ENCODE measurements at places on chromosomes 2 and 18. TPM values are rescaled to one million over a fixed set of nuclear protein-coding genes. Genes with fewer than 3 reads are reported as not detected.

Gene AKAIN1
- 0.95 TPM for total RNA-seq

Gene EFHD1
- total RNA-seq = 1.2 TPM

Gene GAREM1
- total RNA-seq = 10.8 TPM

DNA sequence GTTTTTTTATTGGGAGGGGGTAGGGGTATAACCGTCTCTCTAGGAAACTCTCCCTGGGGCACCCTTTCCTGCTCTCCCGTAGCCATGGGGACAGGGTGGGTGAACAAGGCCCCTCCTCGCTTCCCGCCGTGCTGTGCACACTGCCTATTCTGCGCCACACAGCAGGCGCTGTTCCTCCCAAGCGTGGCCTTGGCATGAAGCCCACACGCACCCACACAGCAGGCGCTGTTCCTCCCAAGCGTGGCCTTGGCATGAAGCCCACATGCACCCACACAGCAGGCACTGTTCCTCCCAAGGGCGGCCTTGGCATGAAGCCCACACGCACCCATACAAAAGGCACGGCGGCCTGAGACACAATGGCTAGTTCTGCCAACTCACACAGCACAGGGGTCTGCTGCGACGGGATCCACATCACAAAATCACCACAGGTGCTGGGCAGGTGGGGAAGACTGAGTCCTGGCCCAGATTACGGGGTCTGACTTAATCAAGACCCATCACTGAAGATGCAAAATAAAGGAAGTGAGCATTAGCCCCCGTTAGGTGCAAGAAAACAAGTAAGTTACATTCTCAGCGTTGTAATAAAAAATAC lies 46.6 kb upstream of the TPO start:
- no peak for DNase-seq
- H3K4me1 ChIP-seq = no peaks in the 10 kb centered on the region
- no peak overlapping the region for H3K4me3 ChIP-seq
- H3K27me3 ChIP-seq = no peaks in the 10 kb centered on the region

DNA sequence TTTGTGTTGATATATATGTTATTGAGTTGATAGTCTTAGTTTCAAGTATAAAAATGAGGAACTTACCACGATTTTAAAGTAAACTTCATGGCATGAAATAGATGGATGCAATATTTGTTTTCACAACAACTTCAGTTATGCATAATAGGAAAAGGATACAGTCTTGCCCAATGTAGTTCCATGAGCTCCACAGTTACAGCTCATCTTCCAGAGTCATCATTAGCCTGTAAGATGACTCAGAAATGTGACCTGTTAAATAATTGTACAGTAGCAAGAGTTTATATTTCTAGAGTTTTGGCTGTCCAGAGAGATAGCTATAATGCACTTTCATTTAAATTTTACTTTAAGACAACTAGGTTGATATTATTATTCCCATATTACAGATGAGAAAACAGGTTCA lies 80.9 kb upstream of the ARHGAP28 start:
- no peak for DNase-seq
- H3K4me1 ChIP-seq = peaks cover 8% of the 10 kb centered on the region
- H3K27me3 ChIP-seq = no peaks in the 10 kb centered on the region
- no peak overlapping the region for H3K27ac ChIP-seq
- H3K4me3 ChIP-seq = no peak overlapping the region

DNA sequence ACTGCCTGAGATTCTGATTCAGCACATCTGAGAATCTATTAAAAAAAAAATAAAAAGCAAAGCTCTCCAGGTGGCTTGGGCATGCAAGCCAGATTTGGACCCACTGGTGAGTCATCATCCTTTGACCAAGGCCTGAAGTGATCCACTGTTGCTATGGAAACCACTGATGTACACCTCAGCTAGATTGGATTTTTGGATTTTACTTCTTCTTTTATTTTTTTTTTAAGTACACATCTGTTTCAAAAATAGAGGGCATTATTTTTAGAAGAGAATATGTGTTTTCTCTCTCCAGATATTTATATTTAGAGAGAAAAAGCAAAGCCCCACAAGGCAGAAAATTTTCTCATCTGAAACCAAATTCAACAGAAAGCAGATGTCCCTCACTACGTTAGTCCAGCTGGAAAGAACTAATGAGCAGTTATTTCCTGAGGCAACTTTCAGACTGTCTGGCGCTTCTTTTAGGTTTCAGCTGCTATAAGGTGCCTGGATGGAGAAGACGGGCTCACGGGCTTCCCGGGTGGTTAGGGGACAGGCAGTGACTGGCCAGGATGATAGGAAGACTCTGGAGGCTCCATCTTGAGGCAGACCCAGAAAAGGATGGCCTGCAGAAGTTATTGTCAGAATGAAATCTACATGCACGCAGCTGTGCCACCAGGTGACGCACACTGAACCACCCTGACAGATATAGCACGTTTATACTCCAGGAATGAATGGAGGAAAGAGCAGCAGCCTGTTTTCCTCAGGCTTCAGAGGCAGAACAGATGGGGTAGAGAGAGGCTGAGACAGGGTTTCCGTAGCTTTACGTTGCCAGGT lies 50.5 kb downstream of the MRPL35 start:
- H3K36me3 ChIP-seq = no peaks in the 10 kb centered on the region
- H3K4me1 ChIP-seq = peaks cover 5% of the 10 kb centered on the region
- peak overlapping the region; percentile 7 for H3K27ac ChIP-seq
- H3K27me3 ChIP-seq = no peaks in the 10 kb centered on the region
- no peak for DNase-seq

GRCh38 chr2:100831158-100831750 lies 11.3 kb downstream of the NPAS2 start:
- no peak overlapping the region for H3K4me3 ChIP-seq
- no peak overlapping the region for H3K27ac ChIP-seq
- no peaks in the 10 kb centered on the region for H3K27me3 ChIP-seq
- no peaks in the 10 kb centered on the region for H3K36me3 ChIP-seq
- H3K4me1 ChIP-seq = no peaks in the 10 kb centered on the region

- H3K4me1 ChIP-seq = no peaks in the 10 kb centered on the region
- no peaks in the 10 kb centered on the region for H3K27me3 ChIP-seq
- DNase-seq = no peak
- H3K36me3 ChIP-seq = no peaks in the 10 kb centered on the region
These were observed 221.5 kb upstream of the CDH2 start for GRCh38 chr18:28398471-28398870.

DNA sequence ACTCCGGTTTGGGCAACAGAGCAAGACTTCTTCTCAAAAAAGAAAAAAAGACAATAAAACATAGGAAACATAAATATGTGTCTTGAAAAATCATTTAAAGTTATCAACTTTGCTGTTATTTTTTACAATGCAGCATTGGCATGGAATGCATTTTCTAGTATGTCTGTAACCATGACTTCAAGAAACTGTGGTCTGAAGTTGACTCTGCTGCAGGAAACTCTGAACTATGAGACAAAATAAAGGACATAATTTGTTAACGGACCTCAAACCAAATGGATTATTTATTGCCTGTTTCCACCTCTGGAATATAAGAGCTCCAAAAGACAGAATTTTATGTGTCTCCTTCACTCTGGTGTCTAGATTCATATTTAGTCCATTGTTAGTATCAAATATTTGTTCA lies 79.1 kb downstream of the TRIB2 start:
- H3K27me3 ChIP-seq = no peaks in the 10 kb centered on the region
- no peak for DNase-seq
- H3K4me3 ChIP-seq = no peak overlapping the region

DNA sequence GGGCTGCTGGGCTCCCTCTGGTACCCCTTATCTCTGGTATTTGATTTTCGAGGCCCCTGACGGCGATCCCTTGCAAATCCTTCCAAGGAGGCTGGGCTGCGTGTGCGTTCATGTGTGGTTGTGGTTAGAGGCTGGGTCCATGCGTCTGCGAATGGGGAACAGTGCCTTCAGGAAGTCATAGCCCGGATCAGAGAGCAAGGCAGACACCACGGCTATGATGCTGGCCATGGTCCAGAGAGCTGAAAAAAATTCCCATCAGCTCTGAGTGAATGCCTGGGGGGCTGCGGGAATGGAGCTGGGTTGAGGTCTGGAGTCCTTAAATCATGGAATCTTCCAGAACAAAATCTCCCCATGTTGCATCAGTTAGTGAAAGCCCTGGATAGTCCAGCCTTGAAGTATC lies 145.5 kb downstream of the ACKR3 start:
- peaks cover 68% of the 10 kb centered on the region for H3K4me1 ChIP-seq
- H3K27me3 ChIP-seq = no peaks in the 10 kb centered on the region
- H3K4me3 ChIP-seq = no peak overlapping the region
- DNase-seq = no peak
- no peaks in the 10 kb centered on the region for H3K36me3 ChIP-seq

- no peaks in the 10 kb centered on the region for H3K36me3 ChIP-seq
- H3K27ac ChIP-seq = peak overlapping the region; percentile 78
- H3K4me1 ChIP-seq = peaks cover 58% of the 10 kb centered on the region
- peak overlapping the region; percentile 44 for H3K4me3 ChIP-seq
- H3K27me3 ChIP-seq = no peaks in the 10 kb centered on the region
- no peak for DNase-seq
These were observed 46.1 kb downstream of the SERTAD2 start for GRCh38 chr2:64607381-64608304.

- H3K36me3 ChIP-seq = no peaks in the 10 kb centered on the region
- H3K27me3 ChIP-seq = no peaks in the 10 kb centered on the region
- H3K4me1 ChIP-seq = no peaks in the 10 kb centered on the region
- no peak overlapping the region for H3K4me3 ChIP-seq
- DNase-seq = no peak
- H3K27ac ChIP-seq = no peak overlapping the region
These were observed 36.8 kb downstream of the NFATC1 start for GRCh38 chr18:79432376-79433120.

- H3K27me3 ChIP-seq = no peaks in the 10 kb centered on the region
- H3K27ac ChIP-seq = no peak overlapping the region
- no peaks in the 10 kb centered on the region for H3K36me3 ChIP-seq
- H3K4me1 ChIP-seq = no peaks in the 10 kb centered on the region
These were observed 306.0 kb downstream of the LRP1B start for GRCh38 chr2:141824790-141825189.
